ENCODE measurements at places on chromosomes 1 and 21. TPM values are rescaled to one million over a fixed set of nuclear protein-coding genes. Genes with fewer than 3 reads are reported as not detected.

EFNA1 gene
- 0.84 TPM for polyA plus RNA-seq

GABRD gene
- polyA plus RNA-seq: not detected

TMEM201 gene
- polyA plus RNA-seq: 0.41 TPM

APOBEC4 gene
- polyA plus RNA-seq: not detected
